Hair follicular keratinocyte (primary cell): ENCODE measurements at places on chromosomes 12 and 14. TPM values are rescaled to one million over a fixed set of nuclear protein-coding genes. Genes with fewer than 3 reads are reported as not detected.

Gene PLEKHG7
- total RNA-seq, result not detected in 2 replicates

Gene TSPAN9
- 12.5 and 13.0 TPM in 2 replicates for total RNA-seq

Gene TC2N
- 9.6 and 15.1 TPM in 2 replicates for total RNA-seq

Gene SRP54
- 58.6 and 66.1 TPM in 2 replicates for total RNA-seq

Gene NOVA1
- total RNA-seq, result not detected in 2 replicates

Gene OR4E2
- total RNA-seq, result not detected in 2 replicates
